Activated gamma-delta T cell treated with anti-CD3 and anti-CD28 coated beads, Interleukin-2, amount 50 U/mL, for 16 hours (primary cell): ENCODE measurements at places on chromosomes 7 and 10.

DNA sequence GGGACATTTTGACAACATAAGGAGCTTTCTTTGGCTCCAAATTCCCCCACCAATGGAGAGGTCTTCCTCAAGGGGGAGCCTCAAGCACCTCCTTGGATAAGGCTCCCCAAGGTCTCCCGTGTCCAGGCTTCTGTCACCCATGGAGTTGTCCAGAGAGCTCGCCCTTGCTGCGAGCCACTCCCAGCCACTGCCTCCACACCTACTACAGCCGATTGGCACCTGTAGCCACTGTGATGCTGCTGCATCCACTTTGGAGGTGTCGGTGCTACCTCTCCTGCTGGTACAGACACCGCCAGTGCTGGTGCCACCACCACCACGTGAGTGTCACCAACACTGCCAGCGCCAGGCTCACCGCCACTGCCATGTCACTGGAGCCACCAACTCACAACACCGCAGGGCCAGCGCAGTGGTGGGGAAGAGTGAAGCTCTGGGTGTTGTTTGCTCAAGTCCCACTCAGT, 22.1 kb upstream of the ENO4 start:
- no peak for DNase-seq

GRCh38 chr10:60172363-60172990, 217.2 kb downstream of the ANK3 start:
- DNase-seq: no peak

DNA sequence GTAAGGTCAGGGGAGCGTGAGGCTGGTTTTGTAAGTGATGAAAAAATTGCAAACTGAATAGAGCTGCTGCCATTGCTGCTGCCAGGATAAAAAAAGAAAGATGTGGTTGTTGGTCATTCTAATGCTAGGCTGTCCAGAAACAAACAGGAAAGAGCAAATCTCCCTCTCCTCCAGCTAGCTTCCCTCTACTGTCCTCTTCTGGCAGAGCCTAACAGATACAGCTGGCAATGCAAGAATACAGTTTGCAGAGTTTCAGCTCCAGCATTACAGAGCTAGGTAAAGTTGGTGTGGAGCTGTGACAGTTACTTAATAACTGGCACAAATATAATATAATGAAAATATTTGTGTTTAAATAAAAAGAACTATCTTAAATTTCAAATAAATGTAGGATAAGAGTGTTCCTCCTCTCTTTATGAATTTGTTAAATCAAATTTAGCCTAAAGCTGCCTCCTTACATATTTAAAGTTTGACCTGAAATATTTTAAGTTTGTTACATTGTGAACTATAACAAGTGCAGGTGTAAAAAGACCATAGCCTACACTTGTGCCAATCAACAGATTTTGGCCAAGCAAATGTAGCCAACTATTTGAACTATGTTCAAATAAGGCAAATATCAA, 407.7 kb downstream of the SH2D4B start:
- DNase-seq: no peak

GRCh38 chr10:27819781-27820531, 74.3 kb upstream of the MKX start:
- no peak for DNase-seq

DNA sequence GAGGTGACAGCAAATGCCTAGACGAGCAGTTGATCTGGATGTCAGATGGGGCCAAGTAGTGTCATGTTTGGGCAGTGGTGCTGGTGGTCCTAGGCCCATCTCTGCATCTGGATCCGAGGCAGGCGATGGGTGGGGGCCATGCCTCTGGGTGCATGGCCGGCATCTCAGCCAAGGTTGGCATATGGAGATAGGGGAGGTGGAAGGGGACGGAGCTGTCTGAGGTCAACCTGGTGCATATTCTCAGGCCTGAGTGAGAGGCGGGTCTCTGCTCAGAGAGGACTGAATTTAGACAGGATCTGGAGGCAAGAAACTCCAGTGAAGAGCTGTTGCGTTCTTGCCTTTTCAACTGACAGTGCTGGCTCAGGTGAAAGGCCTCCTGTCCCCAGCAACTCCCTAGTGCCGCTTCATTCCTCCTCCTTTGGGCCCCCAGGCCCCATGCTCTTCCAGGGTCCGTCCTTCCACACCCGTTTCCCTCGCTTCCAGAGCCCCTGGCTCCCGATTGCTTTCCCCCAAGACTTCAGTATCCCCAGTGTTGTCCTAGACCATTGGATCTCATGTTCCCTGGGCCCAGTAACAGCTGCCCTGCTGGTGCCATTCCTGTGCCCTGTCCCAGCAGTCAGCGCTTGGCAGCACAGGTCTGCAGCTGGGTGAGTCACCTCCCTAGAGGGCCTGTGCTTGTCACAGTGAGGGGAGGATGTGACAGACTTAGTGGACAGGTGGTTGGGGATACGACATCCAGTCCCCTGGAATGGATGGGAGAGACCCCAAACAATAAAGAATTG, 32.6 kb downstream of the GBX1 start:
- DNase-seq: no peak
